ENCODE measurements at places on chromosomes 7 and 10. TPM values are rescaled to one million over a fixed set of nuclear protein-coding genes. Genes with fewer than 3 reads are reported as not detected.

Gene HMX2
- total RNA-seq: not detected

DNA sequence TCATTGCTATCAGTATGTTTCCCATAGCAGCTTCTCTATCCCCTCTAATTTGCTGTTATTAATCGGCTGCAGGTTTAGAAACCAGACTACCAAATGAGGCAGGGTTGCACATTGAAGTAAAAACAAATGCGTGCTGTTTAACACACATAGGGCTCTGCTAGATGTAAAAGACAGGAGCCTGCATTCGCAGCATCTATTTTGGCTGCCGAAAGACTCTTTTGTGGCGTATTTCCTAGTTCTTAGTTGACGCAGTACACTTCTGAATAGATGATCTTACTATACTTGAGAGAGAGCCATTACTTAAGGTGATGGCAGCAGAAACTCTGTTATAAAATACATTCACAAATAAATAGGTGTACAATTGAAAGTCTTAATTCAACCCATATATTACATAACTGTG, 21.4 kb downstream of the SGCE start:
- no peak for DNase-seq

GRCh38 chr10:108132303-108132702, 967.8 kb upstream of the SORCS1 start:
- no peak for DNase-seq

GRCh38 chr7:41130086-41130485, 572.8 kb downstream of the INHBA start:
- no peak for DNase-seq

Gene CPEB3
- total RNA-seq: 1.3 TPM

Gene FAM13C
- not detected for total RNA-seq

DNA sequence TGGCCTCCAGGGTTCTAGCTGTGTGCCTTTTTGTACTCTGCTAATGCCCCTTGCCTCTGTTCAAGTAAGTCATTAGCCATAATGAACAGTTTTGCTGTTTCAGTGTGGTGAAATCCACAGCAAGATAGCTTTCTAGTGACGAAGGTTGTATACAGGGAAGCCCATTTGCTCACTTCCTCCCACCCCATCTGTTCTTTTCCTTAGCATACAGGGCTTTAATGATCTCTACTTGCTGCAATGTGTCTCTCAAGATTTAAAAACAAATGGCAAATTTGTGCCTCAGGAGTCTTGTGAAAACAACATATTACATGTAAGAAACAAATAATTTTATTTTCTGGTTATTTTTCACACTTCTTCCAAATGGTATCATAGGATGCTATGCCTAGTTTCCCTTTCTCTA, 243.2 kb downstream of the CDK14 start:
- DNase-seq: no peak

DNA sequence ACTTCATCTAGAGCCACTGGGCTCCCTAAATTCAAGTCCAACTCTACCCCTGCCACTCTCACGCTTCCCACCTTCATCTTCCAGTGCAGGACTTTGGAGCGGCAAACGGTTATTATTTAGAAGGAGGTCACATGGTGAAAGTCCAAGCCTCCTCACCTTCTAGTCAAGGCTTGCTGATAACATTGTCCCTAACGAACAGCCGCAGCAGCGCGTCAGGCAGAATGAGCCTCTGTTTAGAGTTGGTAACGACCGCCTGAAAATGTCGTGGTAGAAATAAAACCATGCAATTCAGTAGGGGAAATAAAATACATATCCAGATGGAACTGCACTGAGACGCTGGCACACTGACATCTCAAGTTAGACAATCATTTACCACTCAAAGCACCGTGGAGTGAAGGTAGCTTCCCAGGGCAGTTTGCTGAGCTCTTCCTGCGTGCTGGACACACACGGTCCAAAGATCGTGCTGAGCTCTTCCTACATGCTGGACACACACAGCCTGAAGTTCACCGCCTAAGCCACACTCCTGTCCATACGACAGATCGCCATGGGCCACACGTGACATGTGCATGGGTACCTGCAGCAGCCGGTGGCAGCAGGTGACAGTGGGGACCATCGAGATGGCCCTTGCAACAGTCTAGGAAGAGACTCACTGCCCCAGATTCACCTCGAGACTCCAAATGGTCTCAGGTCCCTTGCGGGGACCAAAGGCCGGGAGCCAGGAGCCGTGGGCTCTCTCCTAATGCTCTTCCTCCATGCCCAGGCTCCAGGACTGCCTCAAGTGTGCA, 323.5 kb downstream of the PTPRN2 start:
- DNase-seq: no peak

Gene GIMAP6
- 14.9 TPM for total RNA-seq

DNA sequence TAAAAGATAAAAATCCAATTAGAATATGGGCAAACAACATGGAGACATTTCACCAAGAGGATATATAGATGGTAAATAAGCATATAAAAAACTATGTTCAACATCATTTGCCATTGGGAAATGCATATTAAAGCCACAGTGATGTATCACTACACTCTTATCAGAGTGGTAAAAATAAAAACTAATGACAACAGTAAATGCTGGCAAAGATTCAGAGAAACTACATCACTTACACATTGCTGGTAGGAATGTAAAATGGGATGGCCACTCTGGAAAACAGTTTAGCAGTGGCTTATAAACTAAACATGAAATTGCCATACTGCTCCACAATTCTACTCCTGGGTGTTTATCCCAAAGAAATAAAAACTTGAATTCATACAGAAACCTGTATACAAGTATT, 59.2 kb downstream of the CROT start:
- no peak for DNase-seq

GRCh38 chr10:85641479-85642009, 725.1 kb downstream of the GRID1 start:
- DNase-seq: no peak

DNA sequence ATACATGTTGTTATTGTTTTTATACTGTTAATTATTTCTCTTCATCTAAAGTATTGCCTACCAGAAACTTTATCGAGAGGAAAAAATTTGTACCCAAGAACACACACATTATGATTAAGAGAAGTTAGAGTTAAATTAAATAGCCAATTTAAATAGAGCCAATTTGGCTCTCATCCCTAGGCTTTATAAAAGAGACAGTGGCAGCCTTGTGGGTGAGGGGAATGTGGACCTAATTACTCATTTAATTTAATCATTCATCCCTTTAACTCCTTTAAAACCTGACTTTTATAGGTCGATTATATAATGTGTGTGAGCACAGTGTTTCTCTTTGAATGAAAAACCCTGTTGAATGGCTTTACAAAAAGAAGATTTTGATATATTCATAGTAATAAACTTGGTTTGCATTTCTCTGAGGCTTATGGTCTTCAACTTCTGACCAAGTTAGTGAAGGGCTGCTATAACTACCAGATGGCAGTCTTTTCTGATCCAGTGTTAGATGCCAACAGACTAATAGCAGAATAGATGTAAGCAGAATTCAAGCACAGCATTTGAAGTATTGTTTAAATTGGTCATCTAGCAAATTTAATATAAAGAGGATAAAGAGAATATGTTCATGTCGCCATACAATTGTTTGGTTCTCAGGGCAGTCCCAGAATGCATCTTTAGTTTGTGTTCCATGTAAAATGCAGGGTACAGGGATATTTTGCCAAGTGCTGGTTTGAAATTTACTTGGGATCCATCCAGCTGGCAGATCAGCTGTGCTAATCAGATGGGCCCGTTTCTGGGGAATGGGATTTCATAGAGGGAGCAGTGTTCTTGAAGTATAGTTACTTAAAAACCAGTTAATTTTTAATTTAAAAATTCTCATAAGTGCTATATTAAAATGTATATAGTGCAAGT, 25.3 kb downstream of the ADD3 start:
- no peak for DNase-seq

- no peak for DNase-seq
These were observed 260.8 kb upstream of the HABP2 start for GRCh38 chr10:113292086-113292485.

Gene TFEC
- not detected for total RNA-seq

- DNase-seq: no peak
These were observed 141.7 kb downstream of the USP6NL start for GRCh38 chr10:11469575-11470391.

GRCh38 chr7:7779888-7780287, 61.5 kb upstream of the RPA3 start:
- DNase-seq: no peak

Gene EBF3
- not detected for total RNA-seq

Gene LRRTM3
- total RNA-seq: not detected

Gene WDFY4
- 2.5 TPM for total RNA-seq

GRCh38 chr7:70734411-70734810, 397.5 kb upstream of the GALNT17 start:
- no peak for DNase-seq

GRCh38 chr7:16728811-16729210, 24.7 kb upstream of the TSPAN13 start:
- no peak for DNase-seq

- DNase-seq: no peak
These were observed 20.8 kb upstream of the VOPP1 start for GRCh38 chr7:55593172-55593514.

DNA sequence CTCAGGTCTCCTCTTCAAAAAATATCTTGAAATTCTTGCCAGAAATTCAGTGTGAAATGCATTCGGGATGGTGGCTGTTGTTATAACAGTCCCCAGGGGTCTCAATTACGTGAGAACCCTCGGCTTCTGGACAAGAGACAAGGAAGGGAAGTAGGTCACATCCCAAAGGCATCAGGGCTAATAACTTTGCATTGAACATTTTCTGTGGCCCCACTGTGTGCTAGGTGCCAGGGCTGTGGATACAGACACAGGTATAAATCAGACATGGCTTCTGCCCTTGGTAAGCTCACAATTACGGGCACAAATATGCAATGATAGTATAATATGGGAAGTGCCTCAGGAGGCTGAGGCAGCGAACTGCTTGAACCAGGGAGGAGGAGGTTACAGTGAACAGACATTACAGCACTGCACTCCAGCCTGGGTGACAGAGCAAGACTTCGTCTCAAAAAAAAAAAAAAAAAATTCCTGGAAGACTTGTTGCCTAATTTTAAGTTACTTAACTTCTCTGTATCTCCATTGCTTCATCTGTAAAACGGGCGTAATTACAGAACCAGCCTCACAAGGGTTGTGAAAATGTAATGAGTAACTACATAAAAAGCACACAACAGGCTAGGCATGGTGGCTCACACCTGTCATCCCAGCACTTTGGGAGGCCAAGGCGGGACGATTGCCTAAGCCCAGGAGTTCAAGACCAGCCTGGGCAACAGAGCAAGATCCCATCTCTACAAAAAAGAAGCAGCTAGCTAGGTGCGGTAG, 2.5 kb upstream of the RHBDD2 start:
- no peak for DNase-seq

- DNase-seq: no peak
These were observed 353.2 kb downstream of the ADRA2A start for GRCh38 chr10:111430070-111430469.

DNA sequence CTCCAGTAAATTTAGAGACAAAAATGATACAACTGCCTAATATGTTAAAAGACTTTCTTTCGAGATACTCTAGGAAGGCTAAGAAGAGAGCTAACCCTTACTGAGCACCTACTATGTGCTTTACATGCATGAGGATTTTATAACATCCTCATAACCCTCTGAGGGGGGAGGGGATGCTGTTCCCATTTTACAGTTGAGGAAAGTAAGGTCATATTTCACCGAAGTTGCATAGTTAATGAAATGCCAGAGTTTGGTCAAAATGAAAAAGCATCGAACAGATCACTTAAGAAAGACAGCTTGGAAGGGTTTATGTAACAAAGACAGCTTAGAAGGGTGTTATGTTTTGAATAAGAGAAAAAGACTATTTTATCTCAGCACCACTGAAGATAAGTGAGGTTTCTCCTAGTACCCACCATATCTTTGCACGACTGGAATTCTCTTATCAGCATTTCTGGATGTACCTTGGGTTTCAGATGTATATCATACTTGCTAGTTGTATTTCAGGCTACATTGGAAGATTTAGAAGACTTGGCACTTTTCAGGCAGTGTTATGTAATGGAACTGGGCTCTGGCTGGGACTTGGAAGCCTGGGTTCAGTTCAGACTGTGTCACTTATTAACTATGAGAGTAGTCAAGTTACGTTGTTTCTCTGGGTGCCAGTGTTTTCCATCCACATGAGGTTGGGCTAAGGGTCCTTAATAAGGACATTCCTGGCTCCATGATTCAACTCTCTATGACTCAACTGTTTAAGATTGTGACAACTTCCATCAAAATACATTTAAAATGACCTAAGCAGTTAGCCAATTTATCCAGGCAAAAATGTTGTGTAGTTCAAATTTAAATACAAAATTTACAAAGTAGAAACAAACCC, 6.0 kb downstream of the RHOBTB1 start:
- no peak for DNase-seq

GRCh38 chr10:48802611-48803071, 118.0 kb downstream of the WDFY4 start:
- no peak for DNase-seq

DNA sequence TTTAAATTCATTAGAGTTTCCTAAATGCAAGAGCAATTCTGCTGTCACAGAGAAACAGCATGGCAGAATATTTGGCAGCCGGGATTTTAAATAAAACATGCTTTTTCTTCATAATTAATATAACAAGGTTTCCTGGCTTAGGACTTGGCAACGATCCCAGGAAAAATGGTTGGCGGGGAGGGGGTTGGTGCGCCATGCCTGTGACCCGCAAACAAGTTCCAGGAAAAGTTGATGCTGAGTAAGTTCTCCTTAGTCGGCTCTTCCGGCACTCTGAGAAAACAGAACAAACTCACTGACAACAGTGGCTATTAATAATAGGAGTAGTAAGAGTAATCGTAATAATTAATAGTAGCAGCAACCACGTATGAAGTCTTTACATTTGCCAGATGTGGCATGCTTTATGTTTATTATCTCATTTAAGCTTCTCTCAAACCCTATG, 4.6 kb downstream of the HABP2 start:
- no peak for DNase-seq

DNA sequence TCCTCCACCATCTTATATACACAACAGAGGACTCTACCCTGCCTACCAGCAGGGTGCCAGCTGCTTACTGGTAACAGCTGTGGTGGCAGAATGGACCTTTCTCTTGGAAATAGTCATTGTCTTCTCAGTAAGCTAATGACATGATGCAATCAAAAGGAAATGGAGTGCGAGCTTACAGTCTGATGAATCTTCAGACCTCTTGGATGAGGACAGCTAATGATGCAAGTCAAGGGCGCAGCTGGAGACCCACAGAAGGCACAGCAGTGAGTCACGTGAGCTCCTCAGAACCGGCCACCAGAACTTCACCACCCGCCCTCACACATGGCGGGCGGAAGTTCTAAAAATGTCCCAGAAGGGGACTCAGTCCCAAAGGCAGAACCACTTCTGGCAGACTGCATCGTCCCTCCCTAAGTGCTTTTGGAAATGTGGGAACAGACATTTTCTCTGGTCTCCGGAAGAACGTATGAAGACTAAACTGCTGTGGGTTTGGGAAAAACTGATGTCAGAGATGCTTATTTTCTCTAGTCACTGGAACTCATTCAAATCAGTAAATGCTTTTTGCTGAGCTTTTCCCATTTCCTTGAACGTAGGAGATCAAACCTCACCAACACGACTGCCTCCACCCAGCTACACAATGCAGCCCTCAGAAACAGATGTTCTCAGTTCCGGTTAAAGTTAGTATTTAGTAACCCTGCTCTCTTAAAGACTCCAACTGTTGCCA, 96.4 kb downstream of the FAS start:
- DNase-seq: no peak

Gene HTR5A
- total RNA-seq: not detected

Gene ARHGEF35
- 3.2 TPM for total RNA-seq

Gene HOXA4
- total RNA-seq: not detected
